Naive thymus-derived CD4-positive, alpha-beta T cell (primary cell): ENCODE measurements at places on chromosomes 3 and 15. TPM values are rescaled to one million over a fixed set of nuclear protein-coding genes. Genes with fewer than 3 reads are reported as not detected.
A peak's percentile ranks its signal among the peaks of the same experiment; 100 is the strongest.

RAD51 gene
- total RNA-seq: 1.4 TPM

NPAP1 gene
- total RNA-seq: not detected

ANKRD34C gene
- not detected for total RNA-seq

PTPN9 gene
- 12.9 TPM for total RNA-seq

PCSK6 gene
- total RNA-seq: not detected

GOLGA8S gene
- total RNA-seq: 0.41 and 0.44 TPM in 2 replicates

GASK1A gene
- 0.20 TPM for total RNA-seq

ECE2 gene
- not detected in 2 replicates for total RNA-seq

DNA sequence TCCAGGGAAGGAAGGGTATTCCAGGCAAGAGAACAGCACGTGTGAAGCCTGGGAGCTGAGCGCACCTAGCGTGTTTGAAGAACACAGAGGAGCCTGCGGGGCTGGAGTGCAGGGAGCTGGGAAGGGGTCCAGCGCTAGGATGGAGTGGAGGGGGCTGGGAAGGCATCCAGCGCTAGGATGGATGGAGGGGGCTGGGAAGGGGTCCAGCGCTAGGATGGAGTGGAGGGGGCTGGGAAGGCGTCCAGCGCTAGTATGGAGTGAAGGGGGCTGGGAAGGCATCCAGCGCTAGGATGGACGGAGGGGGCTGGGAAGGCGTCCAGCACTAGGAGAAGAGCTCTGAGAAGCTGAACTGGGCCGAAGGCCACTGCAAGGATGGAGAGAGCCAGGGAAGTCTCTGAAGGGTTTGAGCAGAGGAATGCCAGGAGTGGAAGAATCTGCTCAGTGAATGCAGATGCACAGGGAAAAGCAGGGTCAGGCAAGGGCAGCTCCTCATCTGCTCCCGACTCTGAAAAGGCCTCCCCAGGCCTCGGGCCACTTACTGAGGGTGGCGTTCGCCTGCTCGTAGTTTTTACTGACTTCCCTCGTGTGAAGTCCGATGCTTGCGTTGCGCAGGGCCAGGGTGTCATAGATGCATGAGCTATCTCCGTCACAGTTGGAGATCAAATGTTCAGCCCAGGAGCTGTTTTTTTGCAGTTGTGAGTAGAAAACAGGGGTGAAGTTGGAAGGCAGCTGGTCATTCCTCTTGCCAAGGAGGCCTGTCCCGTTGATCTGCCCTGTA lies 39.8 kb downstream of the MUC20 start:
- no peak for DNase-seq

DNA sequence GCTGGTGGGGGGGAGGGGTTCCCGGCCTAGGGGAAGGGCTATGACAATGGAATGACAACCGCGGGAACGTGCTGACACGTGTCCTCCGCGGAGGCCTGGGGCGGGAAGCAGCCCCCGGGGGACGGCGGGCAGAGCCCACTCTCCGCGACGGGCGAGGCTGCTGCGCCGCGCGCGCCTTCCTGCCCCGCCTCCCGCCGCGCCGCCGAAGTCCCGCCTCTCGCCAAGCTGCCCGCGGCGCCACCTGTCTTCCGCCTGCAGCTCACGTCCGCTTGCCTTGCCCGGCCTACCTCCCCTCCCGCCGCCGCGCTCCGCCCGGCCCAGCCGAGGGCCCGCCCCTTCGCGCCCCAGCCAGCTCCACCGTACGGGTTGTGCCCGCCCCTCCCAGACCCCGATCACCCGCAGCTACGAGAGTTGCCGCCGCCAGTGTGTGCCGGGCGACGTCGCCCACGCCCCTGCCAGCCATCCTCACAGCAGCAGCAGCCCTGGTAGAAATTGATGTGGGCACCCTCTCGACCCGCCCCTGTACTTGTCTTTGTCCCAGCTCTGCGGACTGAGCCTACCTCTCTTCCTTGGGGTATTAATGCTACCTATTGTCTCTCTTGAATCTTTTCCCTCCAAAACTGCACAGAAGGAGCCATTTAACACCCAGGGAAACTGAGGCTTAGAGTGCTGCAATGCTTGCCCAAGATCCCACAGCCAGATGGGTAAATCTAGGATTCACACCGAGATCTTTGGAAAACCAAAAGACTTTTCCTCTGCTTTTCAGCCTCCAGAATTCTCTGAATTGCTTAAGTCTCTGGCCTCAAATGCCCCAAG lies at the start of gene PARP16:
Gene PARP16 (minus strand): TSS at position 180 of the 816 bp plus-strand sequence. CDS start 457 bp downstream, outside the sequence.
- DNase-seq: peak; percentile 85

- DNase-seq: no peak
Measured at GRCh38 chr15:74134387-74135027, 4.1 kb downstream of the ISLR2 start.

- no peak for DNase-seq
Measured at GRCh38 chr3:62554264-62554799, 181.0 kb upstream of the FEZF2 start.

DNA sequence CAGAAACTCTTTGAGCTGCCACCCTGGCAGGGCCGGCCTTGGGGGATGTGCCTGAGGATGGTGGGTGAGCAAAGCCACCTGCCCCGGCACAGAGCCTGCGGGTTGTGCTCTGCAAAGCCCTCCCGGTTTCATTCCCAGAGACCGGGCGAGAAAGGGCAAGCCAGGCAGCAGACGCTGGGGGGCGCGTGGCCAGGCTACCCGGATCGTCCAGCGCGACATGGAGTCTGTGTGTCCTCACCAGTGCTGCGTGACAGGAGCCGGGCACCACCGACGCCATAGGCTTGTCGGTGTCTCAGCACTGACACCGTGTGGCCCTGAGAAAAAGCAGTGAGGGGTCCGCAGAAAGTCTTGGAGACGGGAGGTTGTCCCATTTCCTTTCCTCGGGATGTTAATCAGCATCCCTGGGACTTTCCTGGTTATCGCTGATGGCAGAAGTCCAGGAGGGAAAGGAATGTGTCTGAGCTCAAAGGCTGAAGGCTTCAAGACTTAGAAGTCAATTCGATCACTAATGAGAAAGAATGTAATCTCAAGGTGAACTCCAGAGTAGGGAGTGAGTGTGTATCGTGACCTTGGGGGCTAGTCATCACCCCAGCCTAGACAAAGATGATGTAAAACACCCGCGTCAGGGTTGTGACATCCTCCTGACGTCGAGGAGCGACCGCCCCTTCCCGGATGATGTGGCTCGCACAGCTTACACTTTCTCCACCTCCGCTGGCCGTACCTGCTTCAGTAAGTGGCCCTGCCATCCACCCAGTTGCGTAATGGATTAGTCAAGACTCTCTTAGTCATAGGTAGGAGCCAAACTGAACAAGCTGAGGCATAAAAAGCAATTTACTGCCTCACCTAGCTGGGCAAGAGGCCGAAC lies 36.3 kb upstream of the PLA2G4E start:
- DNase-seq: peak; percentile 50

DNA sequence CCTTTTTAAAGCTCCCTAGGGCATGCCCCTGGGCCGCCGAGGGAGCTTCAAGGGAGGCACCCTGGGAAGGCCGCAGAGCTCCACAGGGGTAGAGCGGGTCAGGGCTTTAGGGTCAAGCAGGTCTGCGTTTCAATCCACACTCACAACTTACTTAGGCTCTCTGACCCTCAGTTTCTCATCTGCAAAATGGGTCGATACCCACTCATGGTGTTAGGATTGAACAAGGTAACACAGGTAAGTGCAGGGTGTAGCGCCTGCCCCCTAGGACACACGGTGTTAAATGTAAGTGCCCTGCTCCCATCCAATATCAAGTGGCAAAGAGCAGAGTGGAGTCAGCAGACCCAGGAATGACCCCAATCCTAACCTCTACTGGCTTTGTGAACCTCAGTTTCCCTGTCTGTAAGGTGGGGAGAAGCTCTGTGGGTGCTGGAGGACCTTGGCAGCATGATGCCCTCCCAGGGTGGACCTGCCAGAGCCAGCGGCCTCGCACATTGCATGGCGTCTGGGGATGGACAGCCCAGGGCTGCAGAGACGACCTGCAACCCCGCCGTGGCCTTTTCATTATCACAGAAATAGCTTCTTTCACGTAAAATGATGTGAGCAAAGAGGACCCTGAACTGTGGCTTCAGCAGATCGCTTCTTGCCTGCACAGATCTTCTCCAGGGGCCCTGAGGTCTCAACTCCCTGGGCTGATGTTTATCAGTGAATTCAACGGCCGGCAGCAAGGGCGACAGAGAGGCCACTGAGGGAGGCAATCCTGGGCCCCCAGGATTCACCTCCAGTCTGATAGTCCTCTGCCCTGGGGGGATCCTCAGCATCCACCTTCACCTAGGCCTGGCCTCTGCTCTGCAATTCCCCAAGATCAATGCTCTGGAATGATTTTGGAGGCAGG lies 138.5 kb downstream of the CHSY1 start:
- no peak for DNase-seq

DNA sequence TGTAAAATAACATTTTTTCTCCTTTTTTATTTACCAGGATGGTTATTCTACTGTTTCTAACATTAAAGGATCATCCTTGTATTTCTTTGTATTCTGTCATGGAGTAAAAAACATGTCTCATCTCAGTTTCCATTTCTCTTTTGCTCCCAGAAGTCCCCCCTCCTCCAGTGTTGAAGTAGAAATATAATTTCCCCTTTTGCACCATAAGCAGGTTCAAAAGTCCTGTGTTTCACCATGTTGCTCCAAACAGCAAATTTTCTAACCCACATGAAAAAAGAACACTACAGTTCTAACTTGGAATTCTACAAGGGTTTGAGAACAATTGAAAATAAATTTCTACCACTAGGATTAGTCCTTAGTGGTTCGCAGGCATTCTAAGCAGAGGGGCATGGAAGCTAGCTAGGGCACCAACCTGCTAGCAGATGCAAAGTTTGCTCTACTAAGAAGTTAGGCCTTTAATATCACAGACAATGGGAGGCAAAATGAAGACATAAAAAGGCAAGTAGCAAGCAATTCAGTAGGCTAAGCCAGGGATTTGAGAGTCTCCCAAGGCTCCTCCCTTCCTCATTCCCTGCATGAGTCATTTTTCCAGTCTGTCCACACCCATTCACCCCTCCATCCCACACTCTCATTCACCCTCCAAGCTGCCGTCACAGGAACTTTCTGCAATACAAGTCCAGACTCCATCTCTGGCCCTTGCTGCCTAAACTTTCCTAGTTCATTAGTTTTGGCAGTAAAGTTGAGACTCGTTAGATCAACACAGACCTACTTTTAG lies 2.3 kb upstream of the MBNL1 start:
- DNase-seq: no peak

DNA sequence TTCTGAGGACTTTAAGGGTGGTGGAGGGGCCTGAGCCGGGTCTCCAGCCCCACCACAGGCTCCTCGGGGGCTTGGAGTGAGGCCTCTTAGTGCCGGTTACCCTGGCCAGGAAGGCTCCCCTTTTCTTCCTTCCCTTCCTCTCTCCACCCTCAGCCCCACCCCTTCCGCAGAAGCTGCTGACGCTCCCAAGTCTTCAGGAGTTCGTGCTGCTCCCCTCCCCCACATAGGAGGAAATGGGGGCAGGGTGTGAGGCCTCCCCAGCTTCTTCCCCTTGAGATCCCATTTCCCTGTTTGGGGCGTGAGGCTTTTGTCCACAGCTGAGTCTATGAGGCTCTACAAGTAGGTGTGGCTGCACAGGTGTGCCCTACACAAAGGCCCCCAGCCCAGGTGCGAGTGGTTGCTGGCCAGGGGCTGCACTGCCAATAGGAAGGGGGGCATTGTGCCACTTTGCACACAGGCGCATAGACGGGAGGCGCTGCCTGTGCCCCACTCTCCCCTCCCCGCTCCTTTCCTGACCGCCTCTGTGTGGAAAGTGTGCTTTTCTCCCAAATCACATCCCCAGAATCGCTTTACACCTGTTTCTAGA lies 915 bp upstream of the CALML4 start:
- DNase-seq: no peak

GRCh38 chr3:124266487-124266886 lies 274.6 kb upstream of the ROPN1 start:
- DNase-seq: no peak

DNA sequence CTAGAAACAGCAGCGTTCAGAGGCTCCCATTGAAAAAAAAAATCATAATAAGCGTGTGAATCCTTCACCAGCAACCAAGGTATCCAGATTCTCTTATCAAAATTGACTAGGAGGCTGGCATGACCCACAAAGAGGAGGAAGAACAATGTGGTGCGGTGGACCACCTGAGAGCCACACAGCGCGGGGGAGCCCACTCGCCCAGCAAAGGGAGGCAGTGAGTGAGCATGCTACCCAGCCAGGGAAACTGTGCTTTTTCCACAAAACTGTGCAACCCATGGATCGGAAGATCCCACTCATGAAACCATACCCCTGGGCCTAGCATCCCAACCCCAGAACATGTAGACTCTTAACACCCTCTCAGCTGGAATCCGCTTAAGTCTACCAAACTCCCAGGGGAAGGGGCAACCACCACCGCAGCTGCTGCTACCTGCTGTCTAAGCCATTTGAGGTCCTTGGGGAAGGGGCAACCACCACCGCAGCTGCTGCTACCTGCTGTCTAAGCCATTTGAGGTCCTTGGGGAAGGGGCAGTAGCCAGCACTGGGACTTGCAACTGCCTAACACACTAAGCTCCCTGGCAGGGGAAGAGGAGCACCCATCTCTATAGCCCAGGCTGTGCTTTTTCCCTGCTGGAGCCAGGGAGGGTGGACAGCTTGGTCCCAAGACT lies 102.8 kb upstream of the CLDN18 start:
- DNase-seq: no peak

GRCh38 chr15:34336991-34337556 lies 507 bp downstream of the SLC12A6 start:
- peak; percentile 19 for DNase-seq

DNA sequence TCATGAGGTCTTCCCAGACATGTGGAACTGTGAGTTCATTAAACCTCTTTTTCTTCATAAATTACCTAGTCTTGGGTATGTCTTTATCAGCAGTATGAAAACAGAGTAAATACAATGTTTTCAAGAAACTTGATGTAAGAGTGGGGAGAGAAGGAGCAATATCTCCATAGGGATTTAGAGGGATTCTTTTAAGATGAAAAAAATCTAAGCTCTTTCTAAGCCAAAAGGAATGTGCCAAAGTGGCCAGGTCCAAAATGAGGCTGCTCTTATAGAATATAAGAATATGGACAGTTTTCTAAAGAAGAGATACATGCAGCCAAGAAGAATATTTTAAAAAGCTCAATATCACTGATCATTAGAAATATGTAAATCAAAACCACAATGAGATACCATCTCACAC lies 23.9 kb upstream of the RYK start:
- no peak for DNase-seq
